Right renal pelvis (tissue), 4 donors: ENCODE measurements at places on chromosomes 16 and 17. TPM values are rescaled to one million over a fixed set of nuclear protein-coding genes. Genes with fewer than 3 reads are reported as not detected.

MPV17L gene
- polyA plus RNA-seq = 9.5 TPM

- DNase-seq = no peak
These were observed 17.0 kb upstream of the TOX3 start for GRCh38 chr16:52563767-52564611.

DNA sequence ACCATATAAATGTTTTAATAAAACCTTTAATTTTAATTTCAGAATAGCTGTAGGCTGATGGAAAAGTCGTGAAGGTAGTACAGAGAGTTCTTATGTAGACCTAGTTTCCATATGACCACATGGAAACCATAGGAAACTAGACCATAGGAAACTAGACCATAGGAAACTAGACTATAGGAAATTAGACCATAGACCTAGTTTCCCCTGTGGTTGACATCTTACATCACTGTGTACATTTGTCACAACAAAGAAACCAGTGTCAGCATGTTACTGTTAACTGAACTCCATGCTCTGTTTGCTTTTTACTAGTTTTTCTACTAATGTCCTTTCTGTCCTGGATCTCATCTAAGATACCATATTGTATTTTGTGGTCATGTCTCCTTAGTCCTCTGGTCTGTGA is 14.6 kb downstream of the NUDT7 start:
- no peak for DNase-seq

DNA sequence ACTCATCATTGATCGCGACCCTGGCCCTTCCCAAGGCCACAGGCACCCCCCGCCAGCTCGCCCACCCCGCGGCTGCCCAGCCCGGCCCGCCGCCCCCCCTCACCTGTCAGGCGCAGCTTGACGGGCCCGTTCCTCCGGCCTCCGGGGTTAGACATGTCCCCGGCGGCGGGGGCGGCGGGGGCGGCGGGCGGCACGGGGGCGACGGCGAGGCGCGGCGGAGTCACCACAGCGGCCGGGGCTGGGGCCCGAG is 456 bp downstream of the SMURF2 start:
- DNase-seq = no peak

- no peak for DNase-seq
These were observed 37.4 kb downstream of the CCDC57 start for GRCh38 chr17:82175201-82175600.

GRCh38 chr17:36722121-36722902 is 120.9 kb downstream of the MRM1 start:
- no peak for DNase-seq
